NCI-H187 (cell line): ENCODE measurements at places on chromosomes 2 and 18.

DNA sequence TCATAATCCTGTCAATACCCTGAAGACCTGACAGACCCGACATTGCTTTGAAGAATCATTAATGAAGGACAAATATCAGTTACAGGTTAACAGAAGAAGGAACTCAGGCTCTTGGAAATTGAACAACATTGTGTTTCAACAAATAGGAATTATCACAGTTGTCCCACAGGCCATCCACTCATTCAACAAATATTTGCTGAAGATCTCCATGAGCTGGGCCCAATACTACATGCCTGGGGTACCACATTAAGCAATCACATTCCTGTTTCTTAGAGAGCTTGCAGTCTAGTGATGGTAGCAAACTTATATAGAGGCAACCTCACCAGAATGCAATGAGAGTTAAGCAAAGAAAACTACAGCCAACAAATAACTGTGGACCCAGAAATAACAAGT, 671.6 kb upstream of the ACVR2A start:
- DNase-seq, result no peak

DNA sequence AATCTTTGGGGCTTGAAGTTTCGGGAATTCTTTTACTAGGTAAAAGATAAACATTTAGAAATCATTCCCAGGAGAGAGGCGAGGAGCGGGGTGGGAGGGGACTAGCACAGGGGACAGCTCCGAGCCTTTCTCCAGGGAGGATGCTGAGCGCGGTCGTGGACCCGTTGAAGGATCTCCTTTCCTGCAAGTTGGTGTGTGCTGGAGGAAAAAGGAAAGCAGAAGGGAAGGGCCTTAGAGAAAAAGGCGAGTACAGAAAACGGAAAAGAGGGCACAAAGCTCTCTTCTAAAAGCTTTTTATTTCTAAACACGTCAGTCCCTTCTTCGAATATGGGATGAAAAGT, 640 bp downstream of the SLC39A6 start:
- DNase-seq, result peak; percentile 27

DNA sequence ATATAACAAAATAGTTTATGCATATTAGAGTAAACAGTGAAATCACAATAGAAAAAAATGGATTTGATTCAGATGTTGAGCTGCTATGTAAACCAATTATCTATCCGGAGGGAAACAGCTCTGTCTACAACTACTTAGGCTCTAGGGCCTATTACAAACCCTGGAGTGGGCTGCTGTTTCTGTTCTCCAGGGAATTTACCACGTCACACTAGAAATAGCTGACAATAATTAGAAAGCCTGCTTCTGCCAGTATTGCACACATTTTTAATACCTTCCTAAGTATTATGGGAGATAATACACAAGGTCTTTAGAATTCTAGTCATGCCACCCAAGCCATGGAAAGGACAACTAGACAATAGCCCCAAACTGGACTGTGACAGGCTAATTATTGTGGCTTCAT, 411.1 kb downstream of the FIGN start:
- no peak for DNase-seq

GRCh38 chr18:55264108-55264507, 304.8 kb upstream of the CCDC68 start:
- DNase-seq, result no peak

- no peak for DNase-seq
These were observed 17.5 kb downstream of the YWHAQ start for GRCh38 chr2:9613291-9613690.

DNA sequence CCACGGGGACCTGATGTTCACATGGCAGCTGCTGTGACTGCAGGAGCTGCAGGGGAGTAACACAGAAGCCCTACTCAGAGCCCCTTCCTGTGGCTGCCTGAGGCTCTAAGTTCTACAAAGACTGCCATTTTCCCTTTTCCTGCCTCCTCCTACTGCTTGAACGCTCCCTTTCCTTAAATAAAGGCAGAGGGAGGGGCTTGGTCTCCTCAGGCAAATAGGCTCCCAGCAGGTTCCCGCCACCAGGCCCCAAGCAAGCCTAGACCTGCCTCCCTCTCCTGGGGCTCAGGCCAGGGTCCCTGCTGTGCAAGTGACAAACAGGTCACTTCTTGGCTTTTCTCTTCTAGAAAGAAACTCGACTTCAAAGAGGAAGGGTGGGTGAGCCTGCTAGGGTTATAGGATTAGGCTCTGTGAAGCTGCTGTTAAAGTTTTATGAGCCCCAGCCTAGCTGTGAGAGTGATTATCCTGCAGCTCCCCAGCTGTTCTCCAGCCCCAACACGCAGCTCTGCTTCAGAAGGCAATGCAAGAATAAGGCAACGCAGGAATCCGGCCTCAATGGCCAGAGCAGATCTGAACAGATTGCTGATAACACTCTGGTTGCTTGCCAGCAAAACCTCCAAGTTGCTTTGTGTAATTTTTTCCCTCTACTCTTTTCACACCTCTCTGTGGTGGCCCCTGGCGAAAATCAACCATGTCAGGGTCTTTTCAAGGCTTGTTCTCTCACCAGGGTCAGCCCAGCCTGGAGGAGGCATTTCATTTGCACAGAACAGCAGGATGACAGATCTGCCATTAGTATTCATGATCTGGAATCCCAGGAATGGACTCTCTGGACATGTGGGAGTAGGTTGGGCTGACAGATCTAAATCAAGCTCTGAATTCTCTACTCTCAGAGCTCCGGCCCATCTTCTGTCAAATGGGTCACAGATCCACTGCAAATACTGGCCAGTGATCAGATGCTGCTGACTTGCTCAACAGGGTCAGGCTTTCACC, 71.3 kb downstream of the MRO start:
- DNase-seq, result peak; percentile 6

DNA sequence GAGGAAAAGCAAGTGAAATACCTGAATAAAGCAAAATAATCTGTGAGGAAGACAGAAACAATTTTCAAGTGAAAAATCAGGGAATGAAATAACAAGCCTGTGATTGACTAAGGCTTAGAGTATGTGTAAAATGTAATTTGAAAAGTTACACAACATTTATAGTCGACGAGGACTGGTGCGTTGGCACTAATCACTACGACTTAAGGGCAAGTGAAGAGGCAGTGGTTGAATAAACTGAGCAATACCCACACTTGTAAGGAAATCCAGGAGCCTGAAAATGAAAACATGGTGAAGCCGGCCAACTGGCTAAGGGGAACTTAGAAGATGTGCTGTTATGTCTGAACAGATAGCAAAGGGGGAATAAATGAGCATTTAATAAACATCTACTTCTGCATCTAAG, 13.4 kb downstream of the DOK1 start:
- DNase-seq, result no peak

- DNase-seq, result no peak
These were observed 157.4 kb downstream of the TAF4B start for GRCh38 chr18:26383454-26384270.

- no peak for DNase-seq
These were observed 6.0 kb upstream of the GPR55 start for GRCh38 chr2:230930928-230931555.

- DNase-seq, result no peak
These were observed 94.0 kb upstream of the SULT1C3 start for GRCh38 chr2:108145557-108146326.

DNA sequence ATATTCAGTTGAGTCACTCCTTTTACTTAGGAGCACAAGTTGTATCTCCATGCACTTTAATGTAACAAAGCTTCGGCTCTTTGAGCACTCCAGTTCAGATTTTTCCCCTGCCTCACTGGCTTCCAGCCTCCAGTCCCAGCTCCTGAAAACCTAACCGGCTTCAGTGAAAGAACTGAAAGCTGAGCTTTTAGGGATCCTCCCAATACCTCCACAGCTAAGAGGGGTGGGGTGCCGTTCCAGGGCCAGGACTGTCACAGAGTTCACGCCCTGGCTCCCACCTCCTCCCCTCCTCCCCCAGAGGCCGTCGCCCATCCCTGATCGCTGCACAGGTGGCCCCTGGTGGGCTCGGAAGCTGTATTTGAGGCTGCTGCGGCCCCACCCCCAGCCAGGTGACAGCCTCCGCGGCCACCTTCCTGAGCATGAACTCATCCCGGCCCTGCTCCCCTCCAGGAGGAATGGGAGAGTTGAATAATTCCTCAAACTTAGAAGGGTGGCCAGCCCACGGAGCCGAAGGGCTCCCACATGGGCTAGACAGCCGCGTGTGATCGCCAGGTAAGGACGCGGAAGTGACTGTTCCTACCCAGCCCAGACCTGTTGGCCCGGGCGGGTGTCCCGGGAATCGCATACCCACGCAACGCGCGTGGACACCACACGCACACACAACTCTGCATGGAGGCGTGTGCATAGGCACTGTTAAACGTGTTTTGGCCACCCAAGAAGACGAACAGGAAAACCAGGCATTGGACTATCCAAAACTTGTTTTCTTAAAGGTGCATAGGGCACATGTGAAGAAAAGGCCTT, 1.8 kb downstream of the MYO5B start:
- no peak for DNase-seq

DNA sequence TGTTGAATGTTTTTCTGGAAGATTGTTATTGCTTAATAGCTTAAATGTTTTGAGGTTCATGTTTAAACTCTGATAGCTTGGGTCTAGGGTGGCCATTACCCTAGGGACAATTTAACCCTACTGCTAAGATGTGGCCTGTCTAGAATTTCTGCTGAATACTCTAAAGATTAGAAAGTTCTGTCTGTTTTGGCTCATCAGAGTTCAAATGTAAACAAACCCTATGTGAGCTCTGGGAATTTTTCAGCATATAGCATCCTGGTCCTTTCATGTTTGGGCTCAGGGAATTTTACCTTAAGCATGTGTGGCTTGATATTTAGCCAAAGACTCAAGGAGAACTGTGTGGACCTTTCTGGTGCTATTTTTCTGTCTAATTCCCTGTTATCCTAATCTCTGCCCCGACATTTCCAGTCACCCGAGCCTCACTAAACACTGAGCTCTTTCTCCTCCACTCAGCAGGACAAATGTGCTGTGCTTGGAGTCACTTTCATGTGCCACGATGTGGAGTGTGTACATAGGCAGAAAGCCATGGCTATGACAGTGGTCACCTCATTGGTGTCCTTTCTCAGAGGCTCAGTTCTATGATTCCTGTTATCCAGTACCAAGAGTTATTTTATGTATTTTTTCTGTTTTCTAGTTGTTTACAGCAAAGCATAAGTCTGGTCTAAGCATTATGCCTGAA, 492.5 kb upstream of the SPHKAP start:
- DNase-seq, result no peak

- no peak for DNase-seq
These were observed 19.9 kb downstream of the ABCG5 start for GRCh38 chr2:43818761-43819160.

DNA sequence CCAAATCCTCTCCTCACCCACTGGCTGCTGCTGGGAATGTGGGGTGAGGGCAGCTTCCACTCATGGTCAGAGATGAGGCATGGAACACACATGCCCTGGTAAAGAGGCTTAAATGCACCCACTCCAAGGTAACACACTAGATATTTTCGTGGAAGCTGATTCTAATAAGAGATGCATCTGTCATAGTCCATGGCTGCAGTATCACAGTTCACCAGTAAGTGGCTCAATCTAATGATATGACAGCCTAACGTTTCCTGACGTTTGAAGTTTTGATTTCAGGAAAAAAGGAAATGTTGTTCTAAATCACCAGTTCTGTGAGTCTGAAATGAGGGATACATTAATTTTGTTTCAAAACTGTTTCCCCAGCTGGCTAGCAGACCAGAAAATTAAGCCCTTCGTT, 38.2 kb downstream of the LCT start:
- no peak for DNase-seq

- no peak for DNase-seq
These were observed 51.1 kb downstream of the TAF4B start for GRCh38 chr18:26277374-26277773.
